ENCODE measurements at places on chromosomes 12 and 14.

GRCh38 chr12:42338280-42338679, 12.3 kb downstream of the PPHLN1 start:
- DNase-seq: no peak

GRCh38 chr12:21538061-21538653, 12.1 kb downstream of the SPX start:
- DNase-seq: no peak

DNA sequence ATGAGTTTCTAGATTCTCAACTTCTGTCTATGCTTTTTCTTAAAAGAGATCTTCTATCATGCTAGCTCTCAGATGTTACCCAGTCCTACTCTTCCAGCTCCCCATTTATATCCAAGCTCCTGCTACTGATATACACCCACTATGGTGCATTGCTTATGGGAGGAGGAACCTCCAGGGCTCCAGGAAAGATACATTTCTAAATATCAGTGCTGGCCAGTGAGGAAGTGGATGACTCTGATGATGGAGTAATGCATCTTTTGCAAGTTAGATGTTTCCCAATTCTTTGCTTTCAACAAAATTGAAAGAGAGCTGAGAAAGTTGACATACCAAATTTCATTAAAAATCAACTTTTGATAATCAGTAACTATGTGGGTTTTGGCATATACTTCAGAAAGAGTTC, 105.7 kb upstream of the RESF1 start:
- no peak for DNase-seq

DNA sequence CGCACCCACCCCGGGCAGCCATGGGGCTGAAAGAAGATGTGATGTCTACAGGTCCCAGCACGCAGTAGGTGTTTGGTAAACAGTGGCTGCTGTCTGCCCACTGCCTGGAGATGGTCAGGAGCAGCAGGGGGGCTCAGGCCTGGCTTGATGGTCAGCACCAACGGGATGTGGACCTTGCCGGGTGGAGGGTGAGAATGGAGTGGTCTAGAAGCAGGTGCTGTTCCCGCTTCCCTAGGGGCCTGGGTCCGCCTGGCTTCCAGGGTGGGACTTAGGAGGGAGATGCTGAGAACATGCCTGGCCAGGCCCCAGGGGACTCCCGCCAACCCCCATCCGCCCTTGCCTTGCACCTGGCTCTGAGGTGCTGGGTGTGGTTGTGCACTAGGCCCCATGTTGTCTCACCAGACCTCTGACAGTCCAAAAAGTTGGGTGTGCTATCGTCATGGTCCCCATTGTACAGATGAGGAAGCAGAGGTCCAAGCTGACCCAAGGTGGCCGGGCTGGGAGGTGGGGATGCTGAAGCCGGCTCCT, 12.9 kb downstream of the FAM222A start:
- DNase-seq: no peak

DNA sequence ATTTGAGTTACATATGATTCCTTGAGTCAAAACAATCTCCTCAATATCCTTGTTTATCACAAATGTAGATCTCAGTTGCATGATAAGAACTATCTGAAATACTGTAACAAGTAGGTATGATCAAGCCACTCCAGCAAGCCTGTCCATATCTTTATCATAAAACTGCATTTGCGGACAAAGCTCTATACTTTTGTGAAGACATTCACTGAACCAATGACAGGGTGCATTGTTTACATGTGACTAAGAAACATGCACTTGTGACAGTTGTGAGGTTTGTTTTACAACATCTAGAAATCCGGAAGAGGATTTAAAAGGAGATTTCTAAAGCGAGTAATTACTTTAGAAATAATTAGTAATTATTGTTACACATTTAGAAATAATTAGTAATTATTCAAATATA, 111.7 kb downstream of the PPP2R5E start:
- DNase-seq: no peak

GRCh38 chr12:107236824-107237511, 143.6 kb upstream of the CRY1 start:
- DNase-seq: no peak

DNA sequence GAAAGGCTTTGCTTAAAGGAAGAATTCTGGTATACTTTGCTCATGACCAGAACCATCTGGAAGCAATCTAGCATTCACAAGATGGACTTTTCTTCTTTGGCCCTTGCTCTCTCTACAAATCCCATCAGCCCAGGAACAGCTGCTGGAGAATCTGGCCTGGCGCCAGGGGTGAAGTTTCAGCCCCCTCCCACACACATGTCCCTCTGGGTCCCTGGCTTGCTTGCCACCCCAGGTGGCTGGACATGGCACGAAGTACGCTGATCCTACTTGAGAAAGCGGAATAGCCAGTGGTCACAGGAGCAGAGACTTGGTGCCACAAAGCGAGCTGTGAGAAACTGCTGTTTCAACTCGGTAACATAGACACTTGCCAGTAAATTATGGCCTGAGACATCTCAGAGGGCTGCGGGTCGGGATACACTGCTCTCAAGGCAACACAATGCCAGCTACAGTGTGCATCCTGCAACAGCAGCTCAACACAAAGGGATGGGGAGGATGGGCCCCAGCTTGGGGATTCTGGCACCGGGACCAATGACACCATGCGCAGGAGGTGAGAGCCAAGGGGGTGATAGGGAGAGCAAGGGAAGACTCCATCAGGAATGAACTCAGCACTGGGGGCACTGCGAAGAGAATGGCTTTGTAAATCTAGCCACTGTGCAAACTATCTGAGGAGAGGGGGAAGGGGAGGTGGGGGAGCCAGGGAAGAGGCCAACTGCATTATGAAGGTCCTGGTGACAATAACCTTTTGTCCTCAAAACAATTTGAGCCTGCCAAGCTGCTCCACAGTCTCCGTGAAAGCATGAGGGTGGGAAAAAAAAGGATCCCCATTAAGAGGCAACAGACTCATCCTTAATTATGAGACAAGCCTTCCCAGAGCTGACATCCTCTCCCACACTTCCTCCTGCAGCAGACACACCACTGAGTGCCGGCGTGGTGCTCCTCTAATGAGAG, 219.9 kb downstream of the PPM1H start:
- DNase-seq: peak; percentile 47

DNA sequence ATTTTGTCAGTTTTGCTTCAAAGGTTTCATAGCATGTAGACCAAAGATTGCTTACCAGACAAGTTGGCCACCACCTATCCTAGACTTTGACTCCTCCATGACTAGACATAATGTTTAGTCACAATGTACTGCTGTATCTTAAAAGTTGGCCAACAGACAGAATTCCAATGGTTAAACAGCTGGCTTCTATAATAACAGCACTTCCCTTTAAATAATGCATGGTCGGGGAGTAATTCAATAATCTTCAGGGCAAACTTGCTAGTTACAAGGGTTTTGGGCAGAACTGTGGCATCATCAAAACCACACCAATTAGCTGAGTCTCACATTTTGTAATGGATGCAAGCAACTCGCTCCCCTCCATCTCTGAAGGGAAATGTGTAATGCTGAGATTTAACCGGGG, 56.9 kb downstream of the IGF1 start:
- DNase-seq: no peak

- DNase-seq: no peak
Measured at GRCh38 chr14:90797919-90798318, 18.3 kb downstream of the TTC7B start.

DNA sequence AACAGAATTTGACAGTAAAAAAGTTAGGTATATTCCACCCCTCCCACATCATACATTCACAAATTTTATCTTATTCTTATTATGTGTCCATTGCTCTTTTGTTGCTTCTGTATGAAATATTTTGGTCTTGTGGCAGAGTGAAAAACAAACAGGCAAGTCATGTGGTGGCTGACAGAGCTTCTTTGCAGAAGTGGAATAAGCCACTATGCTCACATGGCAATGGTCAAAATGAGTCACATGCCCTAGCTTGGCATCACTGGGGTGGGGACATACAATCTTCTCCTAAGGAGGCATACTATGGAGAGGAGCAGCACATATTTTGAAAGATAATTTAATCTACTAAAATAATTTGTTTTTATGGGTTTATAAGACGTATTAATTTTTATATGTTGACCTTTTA, 27.7 kb upstream of the CMA1 start:
- DNase-seq: no peak

DNA sequence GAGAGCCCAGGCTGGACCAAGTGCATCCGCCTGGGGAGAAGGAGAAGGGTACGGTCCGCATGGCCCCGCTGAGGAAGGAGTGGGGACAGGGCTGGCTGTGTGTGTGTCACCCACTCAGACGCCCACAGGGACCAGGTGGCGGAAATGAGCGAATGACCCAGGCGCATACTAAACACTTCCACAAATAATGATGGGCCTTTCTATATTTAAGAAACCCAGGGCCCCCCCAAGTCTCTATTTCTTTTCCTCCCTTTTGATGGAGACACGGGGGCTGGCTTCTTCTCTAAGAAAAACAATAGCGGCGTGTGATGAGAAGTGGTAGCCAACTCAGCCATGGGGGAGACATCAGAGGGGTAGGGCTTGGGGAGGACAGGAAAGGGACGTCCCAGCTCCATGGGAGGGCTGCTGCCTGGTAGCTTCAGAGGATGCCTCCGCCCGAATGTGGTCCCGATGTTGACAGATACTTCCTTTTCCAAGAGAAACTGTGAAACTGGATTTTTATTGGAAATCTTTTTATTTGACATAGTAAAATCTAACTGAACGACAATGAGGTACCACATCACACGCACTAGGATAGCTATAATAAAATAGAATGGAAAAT, 6.3 kb upstream of the MAP1LC3B2 start:
- DNase-seq: no peak

DNA sequence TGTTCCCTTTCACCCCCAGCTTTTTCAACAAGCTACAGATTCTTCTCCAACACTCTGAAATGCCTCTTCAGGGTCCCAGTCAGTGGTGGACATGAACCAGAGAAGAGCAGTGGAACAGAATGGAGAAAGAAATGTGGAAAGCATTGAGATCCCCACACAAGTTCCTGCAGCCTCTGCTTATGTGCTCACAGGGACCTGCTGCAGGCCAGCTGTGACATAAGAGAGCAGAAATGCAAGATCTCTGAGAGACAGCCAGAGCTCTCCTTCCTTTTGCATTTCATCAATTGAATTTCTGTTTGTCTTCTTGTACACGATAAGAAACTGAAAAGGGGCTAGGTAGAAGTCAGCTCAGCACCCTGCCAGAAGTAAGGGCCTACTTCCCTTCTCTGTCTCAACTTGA, 6.2 kb downstream of the MDM1 start:
- DNase-seq: no peak

DNA sequence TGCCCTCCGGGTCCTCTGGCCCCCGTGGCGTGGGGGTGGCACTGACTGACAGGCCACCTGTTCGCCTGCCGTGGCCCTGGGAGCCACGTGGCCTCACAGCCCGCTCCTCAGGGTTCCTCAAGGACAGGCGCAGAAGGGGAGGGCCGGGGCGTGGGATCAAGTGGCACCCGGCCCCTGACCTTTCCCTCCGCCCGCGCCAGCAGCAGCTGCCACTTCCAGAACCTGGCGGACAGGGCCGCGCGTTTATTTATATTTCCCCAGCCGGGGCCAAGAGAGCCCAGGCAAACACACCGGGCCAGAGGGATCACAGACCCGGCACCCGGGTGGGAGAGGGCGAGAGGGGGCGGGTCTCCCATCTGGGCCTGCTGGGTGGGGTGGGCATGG, 92.6 kb downstream of the RFLNA start:
- no peak for DNase-seq

GRCh38 chr14:104554608-104555429, 24.7 kb upstream of the C14orf180 start:
- DNase-seq: peak; percentile 12

- DNase-seq: no peak
Measured at GRCh38 chr12:78483767-78484315, 380.7 kb upstream of the SYT1 start.

DNA sequence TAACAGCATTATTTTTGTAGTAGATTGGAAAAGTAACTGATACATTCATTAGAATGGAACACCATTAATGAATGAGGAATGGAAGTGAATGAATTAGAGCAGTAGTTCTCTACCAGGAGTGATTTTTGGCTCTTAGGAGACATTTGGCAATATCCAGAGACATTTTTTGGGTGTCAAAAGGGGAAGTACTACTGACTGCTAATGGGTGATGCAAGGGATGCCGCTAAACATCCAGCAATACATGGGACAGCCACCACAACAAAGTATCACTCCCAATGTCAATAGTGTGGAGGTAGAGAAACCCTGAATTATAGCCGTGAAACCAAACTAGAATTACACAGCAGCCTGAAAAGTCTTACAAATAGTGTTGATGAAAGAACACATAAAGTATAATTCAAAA, 1.5 kb downstream of the CHURC1 start:
- no peak for DNase-seq

- DNase-seq: peak; percentile 18
Measured at GRCh38 chr14:91059576-91060350, 678 bp downstream of the RPS6KA5 start.

DNA sequence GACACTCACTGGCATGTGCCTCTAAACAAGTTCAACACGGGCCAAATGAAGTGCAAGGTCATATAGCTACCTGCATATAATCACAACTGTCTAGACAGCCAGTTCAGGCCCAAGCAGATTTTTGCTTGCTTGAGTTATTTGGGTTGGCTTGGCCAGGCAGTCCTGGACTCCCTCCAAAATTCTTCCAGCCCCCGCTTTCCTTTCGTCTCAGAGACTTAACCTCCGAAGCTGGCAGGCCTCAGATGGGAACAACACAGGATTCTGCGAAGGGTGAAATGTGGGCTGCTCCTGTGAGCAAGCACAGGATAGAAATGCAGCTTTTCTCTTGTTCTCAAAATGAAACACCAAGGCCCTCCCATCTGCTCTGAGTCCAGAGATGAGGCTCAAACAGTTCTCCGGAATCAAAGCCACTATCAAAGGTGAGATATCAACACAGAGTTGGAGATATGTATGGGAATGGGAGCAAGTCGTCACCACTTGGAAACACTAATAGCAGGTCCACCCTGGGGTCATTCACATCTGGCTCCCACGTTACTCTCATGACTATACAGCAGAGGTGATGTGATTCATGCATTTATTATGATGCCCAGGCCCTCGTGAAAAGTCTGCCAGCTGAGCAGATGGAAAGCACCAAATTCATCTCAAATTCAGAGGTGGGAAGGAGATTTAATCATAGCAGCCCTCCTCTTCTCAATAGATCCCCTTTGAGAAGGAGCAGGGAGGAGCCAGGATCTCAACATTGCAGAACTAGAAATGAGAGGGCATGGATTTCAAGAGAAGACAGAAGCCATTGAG, 389.8 kb downstream of the NUAK1 start:
- DNase-seq: peak; percentile 67

DNA sequence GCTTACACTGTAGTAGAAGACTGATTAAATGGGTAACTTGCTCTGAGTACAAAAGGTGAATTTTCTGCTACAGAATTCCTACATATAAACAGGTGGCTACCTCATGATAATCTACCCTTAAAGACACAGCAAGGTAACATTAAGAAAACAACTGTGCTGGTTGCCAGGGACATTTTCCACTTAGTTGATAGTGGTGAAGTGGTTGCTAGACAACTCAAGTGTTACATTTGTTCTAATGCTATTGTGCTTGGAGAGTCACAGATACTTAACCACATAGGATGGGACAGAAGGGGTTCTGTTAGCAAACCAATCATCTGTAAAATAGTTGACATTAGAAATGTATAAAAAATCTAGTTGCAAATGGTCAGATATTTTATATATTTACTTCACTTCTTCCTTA, 870.3 kb upstream of the SEL1L start:
- DNase-seq: no peak
